ENCODE measurements at places on chromosomes 2 and 18.

DNA sequence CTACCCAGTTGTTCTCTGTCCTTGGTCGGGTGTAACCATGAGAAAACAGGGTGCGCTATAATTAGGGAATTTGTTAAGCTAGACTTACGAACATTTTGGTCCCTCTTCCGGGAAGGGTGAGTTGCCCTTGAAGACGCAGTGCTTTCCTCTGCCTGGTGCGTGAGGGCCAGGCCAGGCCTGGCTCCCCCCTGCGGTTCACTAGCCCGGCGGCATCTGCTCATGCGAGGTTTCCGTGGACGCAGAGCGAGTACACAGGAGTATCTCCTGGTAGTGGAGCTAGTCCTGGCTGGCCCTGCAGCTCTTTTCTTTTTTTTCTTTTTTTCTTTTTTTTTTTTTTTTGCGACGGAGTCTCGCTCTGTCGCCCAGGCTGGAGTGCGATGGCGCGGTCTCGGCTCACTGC is 148.8 kb downstream of the PTGR3 start:
- ATAC-seq, result no peak

GRCh38 chr2:84038866-84039265 is 420.2 kb downstream of the SUCLG1 start:
- ATAC-seq, result no peak

- ATAC-seq, result peak; percentile 53
Measured at GRCh38 chr2:187264612-187265011, 183.4 kb downstream of the CALCRL start.

DNA sequence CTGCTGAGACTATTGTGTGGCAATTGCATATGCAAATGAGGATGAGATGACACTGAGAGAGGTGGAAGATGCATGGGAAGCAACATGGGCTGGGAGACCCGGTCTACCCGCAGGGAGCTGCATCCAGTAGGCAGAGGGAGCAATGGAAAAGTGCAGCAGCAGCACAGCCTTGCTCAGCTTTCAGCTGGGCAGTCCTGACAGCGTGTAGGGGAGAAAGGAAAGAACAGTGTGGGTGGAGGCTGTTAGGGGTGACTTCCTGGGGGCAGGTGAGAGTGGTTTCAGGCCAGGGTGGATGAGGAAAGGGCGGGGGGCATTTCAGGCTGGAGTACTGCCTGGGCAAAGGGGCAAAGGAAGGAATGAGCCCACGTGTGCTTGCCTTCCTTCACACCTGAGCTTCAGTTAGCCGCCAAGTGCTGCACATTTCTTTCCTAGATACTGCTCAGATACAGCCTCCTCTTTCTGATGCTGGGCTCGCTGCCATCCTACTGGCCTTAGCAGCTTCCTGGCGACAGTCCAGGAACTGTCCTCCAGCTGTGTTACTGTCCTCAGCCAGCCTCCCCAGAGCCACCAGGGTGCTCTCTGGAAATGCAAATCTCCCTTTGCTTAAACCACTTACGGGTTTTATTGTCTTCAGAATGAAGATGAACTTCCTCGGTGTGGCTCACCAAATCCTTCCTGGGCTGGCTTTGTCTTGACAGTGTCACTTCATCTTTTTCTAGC is 276.3 kb downstream of the TSN start:
- ATAC-seq, result no peak

- no peak for ATAC-seq
Measured at GRCh38 chr2:46700435-46700834, 215.2 kb downstream of the MCFD2 start.

DNA sequence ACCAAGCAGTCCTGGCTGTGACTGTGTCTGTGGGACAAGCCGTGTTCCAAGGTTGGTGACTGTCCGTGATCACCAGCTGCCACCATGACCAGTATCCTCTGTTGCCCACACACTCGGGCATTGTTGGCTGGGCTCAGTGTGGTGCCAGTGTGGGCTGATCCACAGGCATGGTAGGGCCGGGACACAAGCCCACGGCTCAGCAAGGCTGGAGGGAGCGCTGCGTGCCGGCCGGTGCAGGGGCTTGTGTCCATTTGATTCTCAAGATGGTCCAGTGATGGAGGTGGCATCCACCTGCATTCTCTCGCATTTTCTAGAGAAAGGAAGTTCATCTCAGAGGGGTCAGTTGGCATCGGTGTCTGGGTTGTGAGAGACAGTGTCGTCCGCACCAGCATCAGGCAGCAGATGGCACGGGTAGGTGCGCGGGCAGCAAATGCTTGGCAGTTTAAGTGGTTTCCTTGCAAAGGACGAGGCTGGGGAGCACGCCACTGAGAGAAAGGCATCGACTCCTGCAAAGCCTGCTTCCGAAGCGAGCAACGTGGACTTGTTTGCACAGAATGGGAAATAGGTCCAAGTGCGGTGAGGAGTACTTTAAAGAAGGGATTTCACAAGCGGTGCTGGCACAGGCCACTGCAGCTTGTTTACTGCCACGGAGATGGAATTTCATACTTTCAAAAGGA is 20.9 kb downstream of the TWIST2 start:
- no peak for ATAC-seq

DNA sequence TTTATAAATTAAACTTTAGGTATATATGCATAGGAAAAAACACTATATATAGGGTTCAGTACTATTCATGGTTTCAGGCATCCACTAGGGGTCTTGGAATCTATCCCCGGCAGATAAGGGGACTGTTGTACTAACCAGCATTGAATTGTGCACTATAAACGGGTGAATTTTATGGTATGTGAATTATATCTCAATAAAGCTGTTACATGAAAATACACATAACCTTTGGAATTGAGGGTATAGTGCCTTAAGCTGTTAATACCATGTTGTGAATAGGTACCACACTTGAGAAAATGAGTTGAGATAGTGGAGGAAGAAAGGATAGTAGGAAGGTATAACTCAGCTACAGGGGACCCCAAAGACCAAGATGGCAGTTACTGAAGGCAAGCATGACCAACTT is 167.3 kb downstream of the HAUS1 start:
- no peak for ATAC-seq

DNA sequence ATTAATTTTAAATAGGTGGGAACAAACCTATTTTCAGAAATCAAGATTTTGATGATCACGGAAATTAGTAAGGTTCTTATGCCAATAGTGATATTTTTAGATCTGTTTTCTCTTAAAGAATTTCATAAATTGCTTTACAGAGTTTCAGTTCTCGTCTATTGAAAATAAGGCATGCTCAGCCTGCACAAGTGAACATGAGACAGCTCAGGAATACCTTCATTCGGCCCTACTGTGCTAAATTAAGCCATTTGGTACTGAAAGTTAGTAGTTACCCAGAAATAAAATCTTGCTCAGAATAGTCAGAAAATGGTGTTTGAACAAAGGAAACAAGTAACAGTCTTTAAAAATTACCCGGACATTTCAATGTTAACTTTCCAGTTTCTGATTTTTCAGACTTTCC is 60.4 kb downstream of the DLGAP1 start:
- ATAC-seq, result no peak

DNA sequence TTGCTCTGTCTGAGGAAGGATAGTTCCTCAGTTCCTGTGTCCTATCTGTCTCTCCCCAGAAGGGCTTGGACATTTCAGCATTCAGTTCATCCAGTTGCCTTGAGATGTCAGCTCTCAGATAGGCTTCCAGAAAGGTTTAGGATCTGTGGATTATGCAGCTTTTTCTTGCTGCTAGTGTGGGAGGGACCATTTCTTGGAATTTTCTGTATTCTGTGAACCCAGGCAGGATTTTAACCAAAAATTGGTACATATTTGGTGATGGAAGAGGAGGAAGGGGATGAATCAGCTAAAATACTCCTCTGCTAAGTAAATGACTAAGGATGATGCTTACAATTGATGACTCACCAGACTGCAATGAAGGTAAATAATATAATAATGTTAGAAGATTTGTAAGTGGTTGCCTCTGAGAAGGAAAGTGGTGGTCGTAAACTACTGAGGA is 58.6 kb upstream of the DOCK10 start:
- ATAC-seq, result peak; percentile 77

GRCh38 chr2:124702777-124703176 is 677.7 kb downstream of the CNTNAP5 start:
- no peak for ATAC-seq

DNA sequence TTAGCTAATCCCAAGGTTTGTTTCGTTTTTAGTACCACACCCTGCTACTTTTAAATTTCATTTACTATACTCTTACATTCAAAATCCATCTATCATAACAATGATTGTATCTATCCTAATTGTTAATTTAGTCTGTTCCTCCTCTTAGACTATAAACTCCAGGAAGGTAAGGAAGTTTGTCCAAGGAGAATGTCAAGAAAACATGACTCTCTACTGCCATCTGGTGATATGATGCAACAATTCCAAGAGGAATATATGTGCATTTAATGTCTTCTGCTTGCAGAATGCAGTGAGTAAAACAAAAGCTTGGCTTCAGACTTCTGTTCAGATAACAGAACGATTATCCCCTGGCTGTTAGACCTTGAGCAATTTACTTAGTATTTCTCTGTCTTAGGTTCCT is 1267.1 kb downstream of the LRP1B start:
- ATAC-seq, result peak; percentile 61

- ATAC-seq, result no peak
Measured at GRCh38 chr2:39920307-39920801, 141.3 kb upstream of the THUMPD2 start.

- ATAC-seq, result no peak
Measured at GRCh38 chr18:37441821-37442220, 123.8 kb downstream of the CELF4 start.

GRCh38 chr2:98654699-98655495 is 46.5 kb downstream of the UNC50 start:
- ATAC-seq, result no peak
